Stimulated activated CD8-positive, alpha-beta memory T cell treated with anti-CD3 and anti-CD28 coated beads, Interleukin-2, amount 100 ng/mL, for 1 hour (primary cell): ENCODE measurements at places on chromosomes 11 and 22.

GRCh38 chr22:30201945-30202344 lies 44.6 kb downstream of the LIF start:
- no peak for DNase-seq

DNA sequence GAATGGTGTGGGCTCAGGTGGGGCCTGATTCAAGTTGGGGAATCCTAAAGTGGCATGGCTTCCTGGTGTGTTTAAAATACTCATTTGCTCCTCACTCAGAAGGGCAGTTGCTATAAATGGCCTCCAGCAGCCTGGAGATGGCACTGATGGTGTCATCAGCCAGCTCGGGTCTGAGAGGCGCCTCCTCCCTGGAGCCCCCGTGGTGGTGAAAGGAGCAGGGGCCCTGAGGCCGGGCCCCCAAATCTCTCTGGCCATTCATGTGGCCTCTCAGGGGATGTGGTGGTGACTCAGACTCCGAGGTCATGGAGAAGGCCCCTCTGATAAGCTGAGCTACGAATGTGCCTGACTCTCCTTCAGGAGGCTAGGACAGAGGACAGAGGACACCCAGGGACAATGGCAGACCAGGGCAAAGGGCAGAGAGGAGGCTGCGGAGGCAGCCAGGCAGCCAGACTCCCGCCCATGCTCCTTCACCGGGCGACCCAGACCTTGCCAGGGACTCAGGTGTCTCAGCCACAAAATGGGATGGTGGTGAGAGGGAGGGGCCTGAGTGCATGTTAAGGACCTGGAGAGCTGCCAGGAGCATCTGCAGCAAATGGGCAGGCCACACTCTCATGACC lies 129.2 kb downstream of the CTTN start:
- no peak for DNase-seq

- DNase-seq = no peak
Measured at GRCh38 chr11:1728301-1728700, 22.1 kb downstream of the IFITM10 start.

DNA sequence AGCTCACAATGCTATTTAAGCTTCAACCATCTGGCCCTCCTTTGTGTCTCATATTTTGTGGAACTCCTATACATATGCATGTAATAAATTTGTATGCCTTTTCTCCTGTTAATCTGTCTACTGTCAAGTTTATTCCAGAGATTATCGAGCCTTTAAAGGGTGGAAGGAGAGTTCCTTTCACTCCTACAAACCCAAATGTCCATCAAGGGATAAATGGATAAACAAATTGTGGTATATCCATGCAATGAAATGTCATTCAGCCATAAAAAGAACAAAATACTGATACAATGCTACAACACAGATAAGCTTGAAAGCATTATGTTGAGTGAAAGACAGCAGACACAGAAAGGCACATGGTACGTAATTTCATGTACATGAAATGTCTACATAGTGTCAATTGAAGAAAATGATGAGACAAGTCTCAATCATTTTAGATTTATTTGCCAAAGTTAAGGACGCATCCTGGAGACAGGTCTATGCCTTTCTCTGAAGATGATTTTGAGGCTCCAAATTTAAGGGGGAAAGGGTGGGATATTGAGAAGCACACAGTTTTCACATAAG lies 17.7 kb upstream of the FEZ1 start:
- DNase-seq = no peak

- DNase-seq = no peak
Measured at GRCh38 chr11:95892892-95893570, 30.9 kb downstream of the MTMR2 start.

GRCh38 chr22:45510376-45511232 lies 7.9 kb downstream of the FBLN1 start:
- no peak for DNase-seq

DNA sequence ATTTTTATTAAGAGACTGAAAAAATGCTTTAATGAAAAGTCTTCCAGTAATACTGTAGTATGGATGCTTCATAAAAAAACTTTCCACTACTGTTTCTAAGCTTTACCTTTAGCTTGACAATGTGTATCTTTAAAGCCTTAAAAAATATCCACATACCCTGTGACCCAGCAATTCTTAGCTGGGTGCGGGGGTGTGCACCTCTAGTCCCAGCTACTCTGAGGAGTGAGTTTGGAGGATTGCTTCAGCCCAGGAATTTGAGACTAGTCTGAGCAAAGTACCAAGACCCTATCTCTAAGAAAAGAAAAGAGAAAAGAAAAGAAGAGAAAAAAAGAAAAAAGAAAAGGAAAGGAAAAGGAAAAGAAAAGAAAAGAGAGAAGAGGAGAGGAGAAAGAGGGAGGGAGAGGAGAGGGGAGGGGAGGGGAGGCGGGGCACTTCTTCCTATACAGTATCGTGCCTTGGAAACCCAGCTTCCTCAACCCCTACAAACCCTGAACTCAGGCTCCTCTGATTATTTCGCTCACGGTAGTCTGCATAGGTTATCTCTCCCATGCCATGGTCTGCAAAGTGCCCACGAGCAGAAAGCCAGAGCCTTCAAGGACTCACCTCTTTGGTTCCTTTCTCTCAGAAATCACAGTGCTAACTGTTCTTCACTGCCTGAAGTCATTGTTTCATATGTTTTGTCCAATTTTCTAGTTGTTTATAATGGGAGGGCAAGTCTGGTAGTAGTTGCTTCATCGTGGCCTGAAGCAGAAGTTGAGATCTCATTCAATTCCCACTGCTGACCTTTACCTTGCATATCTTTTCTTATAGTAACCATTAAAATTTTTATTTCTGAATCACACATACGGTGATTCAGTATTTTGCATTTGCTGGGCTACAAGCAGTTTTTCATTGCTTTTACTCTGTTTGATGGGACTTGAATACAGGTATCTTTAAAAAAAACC lies 82.2 kb downstream of the FAM83F start:
- no peak for DNase-seq

GRCh38 chr22:46023558-46023981 lies 46.6 kb upstream of the WNT7B start:
- no peak for DNase-seq

GRCh38 chr11:43550714-43551113 lies 129.8 kb upstream of the HSD17B12 start:
- no peak for DNase-seq

DNA sequence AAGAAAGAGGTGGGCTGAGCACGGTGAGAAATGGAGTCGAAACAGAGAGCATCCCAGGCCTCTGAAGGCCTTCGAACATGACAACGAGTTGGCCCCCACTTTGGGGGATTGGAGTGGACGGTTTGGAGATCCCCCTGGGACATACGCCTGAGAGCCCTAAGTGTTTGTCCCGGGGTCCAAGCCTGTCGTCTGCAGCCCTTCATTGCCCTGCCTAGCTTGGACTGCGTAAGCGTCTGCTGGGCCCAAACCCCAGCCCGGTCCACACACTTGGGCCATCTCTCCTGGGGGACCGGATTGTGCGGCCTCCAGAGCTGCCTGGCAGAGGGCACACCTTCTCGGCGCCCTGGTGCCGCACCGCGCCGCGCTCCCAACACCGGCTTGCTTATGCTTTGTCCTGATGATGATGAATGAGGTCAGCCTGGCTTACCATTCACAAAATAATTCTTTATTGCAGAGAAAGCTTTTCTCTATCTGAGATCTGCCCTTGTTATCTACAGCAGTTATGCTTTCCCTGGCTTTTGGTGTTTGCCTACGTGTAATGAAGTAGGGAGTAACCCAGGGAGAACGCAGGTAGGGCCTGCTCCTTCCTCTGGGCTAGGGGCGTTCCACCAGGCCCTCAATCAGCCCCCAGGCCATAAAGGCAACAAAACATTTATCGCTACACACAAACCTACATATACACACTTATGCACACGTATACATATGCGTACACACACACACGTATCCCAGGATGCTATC lies 85.9 kb upstream of the PPARA start:
- no peak for DNase-seq

DNA sequence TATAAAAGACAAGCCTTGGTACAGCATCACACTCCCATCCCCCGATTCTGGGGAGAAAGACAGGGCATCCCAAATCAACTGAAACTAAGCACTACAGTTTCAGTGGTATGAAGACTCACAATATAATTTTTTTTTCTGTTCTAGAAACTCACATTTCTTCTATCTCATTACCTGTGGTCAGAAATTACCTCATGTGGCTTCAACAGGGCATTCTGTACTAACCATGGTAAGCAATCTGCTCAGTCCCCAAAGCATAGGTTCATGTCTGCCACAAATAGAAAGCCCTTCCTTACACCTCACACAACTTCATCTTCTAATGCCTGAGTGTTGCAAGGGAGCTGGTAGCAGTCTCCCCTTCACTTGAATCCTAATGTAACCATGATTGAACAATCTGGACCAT lies 147.4 kb upstream of the POU2AF2 start:
- no peak for DNase-seq

- no peak for DNase-seq
Measured at GRCh38 chr22:39349506-39349966, 255 bp upstream of the SYNGR1 start.

- DNase-seq = no peak
Measured at GRCh38 chr22:27988704-27989103, 69.6 kb upstream of the PITPNB start.

DNA sequence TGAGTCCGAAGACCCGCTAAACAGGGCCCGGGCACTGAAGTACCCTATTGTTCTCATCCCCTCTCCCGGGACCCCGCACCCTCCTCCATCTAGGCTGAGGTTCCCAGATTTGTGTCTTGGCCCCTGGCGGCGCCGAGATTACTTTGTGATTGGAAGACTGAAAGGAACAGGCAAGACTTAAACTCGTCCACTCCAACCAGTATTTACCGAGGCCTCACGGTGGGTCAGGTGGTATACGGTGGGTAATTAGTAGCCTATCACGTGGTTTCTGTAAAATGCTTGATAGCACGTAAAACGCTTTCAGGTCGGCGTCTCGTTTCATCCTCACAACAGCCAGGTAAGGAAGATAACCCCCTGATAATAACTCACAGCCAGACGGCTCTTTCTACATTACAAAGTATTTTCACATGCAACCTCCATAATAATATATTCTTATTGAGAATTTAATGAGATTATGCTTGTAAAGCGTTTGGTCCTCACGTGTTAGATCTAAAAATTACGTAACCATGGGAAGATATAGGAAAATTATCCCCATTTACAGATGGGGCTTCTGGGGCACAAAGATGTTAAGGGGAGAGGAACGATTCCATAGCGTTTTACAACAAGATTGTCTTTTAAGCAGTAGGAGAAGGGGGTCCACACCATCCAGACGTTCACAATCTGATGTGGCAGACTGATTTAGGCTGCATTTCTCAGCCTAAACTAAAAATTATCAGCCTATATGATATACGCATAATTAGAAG lies 642 bp upstream of the PIK3C2A start:
- no peak for DNase-seq

DNA sequence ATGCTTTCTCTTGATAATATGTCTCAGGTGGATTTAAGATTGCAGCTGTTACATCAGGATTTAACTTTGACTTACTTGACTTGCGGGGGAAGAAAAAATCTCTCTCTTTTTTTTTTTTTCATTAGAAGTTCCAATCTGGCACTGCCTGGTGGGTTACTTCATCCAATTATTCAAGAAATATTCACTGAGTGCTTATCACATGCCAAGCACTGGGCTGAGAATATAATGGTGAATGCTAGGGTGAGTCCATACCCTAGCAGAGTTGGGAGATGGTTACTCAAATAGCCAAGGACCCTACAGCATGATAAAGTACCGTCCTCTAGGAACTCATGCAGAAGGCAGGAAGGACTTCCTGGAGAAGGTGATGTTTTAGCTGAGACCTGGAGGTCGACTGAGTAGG lies 57.9 kb upstream of the EIF3D start:
- no peak for DNase-seq

GRCh38 chr11:134853992-134854991 lies 442.2 kb upstream of the B3GAT1 start:
- DNase-seq = no peak

- no peak for DNase-seq
Measured at GRCh38 chr22:20298110-20298802, 21.6 kb downstream of the DGCR6L start.

DNA sequence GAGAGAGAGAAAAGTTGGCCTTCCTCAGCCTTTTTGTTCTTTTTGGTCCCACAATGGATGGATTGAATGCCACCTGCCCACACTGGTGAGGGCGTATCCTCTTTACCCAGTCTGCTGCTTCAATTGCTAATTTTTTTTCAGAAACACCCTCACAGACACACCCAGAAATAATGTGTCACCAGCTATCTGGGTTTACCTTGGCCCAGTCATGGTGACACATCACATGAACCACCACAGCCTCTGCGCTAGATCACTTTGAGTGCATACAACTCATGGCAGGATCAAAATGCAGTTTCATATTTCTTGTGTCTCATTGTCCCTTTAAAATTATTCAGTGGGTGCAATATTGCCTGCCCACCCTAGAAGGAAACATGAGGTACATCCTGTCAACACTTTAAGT lies 63.3 kb downstream of the ADAMTS15 start:
- DNase-seq = no peak

DNA sequence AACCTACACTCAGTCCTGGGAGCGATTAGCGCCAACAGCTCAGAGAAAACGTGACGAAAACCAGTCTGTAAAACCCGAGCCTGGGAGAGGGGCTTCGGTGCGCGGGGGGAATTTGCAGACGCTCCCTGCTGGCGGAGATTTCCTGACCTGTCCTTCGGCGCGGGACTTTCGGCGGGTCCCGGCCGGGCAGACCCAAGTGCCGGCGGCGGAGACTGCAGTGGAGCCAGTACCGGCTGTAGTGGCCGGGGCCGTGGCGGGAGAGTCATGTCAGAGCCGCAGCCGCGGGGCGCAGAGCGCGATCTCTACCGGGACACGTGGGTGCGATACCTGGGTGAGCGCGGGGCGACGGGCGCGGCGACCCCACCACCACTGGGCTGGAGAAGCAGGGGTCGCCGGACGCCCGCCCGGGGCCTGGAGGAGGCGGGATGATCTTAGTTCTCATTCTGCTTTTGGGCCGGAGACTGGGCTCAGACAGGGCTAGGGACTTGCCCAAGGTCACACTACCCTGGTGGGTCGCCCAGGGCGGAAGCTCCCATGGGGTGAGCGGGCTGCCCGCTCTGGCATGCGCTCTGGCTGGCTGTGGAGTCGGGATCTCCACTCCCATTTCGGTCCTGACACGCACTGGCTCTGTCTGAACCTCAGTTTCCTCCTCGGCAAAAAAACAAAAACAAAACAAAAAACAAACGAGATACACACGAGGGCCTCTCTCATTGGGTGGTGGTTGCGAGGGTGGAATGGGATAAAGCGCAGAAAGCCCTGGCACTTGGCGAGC lies at the start of gene MTFP1:
Gene MTFP1 (plus strand): TSS at position 153 of the 772 bp plus-strand sequence. CDS start 112 bp downstream, at position 265.
- no peak for DNase-seq

GRCh38 chr11:18471995-18472394 lies 16.3 kb downstream of the LDHAL6A start:
- DNase-seq = no peak

GRCh38 chr11:134512061-134512460 lies 100.0 kb upstream of the B3GAT1 start:
- DNase-seq = no peak

DNA sequence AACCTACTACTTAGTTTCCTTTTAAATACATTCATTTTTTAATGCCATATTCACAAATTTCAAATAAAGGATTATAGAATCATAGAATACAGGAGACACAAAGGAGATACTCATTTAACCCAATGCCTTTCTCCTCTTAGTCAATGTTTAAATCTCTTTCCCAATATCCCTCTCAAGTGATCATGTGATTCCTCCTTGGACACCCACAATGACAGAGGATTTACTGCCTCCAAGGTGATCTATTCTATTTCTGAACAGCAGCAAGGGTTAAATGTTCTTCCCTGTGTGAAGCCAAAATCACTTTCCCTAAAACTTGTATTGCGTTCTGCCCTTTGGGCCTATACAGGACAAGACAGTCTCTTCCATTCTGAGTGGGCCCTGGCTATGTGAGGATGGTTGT lies 73.3 kb upstream of the PICALM start:
- no peak for DNase-seq
